NCI-H1105 treated with DMSO at 0.1 percent for 48 hours (cell line): ENCODE measurements at places on chromosomes 2 and 18.

- DNase-seq = no peak
Measured at GRCh38 chr18:55141318-55141717, 182.1 kb upstream of the CCDC68 start.

DNA sequence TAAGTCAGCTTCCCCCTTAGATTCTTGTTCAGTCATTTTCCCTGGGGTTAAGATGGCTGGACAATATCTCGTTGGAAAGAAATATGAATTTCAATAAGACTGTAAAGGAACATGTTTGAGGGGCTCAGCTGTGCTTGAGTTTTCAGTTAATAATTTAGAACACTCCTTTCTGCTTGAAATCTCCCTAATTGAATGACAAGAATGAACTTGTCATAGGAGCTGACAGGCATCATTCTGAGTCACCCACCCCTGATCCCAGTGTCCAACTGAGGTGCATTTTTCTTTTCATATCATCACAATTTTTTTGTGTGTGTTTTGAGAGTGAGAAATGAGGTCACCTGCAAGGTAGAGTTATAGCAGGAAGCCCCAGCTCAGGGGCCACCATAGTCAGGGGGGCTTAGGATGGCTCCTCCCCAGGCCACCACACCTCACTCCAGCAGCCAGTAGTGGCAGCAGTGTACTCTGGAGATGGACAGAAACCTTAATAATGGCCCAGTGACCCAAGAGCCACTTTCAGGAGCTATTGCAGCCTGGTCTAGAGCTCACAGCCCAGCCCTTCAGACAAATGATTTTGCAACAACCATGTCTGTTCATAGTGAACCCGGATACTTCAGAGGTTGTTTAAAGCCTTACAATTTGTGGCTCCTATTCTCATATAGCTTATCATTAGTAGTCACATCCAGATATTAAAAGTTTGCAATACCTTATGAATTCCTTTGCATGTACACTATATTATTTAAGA is 174.5 kb downstream of the MAIP1 start:
- no peak for DNase-seq

- DNase-seq = no peak
Measured at GRCh38 chr2:189609423-189609816, 28.8 kb upstream of the SLC40A1 start.

GRCh38 chr18:10860928-10861327 is 288.4 kb downstream of the PIEZO2 start:
- no peak for DNase-seq

- DNase-seq = no peak
Measured at GRCh38 chr2:235291461-235291860, 202.4 kb upstream of the AGAP1 start.
